CD4-positive, alpha-beta T cell treated with Interleukin-6 at 100 ng/mL for 8 hours (primary cell): ENCODE measurements at places on chromosomes 2 and 18.

GRCh38 chr2:126761981-126762878 is 106.3 kb downstream of the GYPC start:
- peak; percentile 61 for DNase-seq

DNA sequence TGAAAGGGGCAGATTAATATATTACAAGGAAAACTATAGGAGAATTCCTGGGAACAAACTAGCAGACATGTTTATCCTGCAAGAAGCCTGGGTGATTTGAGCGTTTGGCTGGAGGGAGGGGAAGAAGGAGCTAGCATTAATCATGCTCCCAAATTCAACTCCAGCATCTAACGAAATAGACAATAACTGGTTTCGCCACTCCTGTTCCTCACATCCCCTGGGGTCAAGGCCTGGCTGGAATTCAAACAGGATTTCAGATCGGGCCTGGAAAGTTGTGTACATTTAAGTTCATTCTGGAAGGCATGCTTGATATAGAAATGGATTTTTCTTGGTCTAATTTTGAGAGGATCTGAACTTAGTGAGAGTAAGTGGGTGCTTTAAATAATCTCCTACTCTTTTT is 126.1 kb upstream of the CTAGE1 start:
- no peak for DNase-seq

GRCh38 chr2:109699646-109700045 is 85.5 kb downstream of the SOWAHC start:
- DNase-seq, result no peak

DNA sequence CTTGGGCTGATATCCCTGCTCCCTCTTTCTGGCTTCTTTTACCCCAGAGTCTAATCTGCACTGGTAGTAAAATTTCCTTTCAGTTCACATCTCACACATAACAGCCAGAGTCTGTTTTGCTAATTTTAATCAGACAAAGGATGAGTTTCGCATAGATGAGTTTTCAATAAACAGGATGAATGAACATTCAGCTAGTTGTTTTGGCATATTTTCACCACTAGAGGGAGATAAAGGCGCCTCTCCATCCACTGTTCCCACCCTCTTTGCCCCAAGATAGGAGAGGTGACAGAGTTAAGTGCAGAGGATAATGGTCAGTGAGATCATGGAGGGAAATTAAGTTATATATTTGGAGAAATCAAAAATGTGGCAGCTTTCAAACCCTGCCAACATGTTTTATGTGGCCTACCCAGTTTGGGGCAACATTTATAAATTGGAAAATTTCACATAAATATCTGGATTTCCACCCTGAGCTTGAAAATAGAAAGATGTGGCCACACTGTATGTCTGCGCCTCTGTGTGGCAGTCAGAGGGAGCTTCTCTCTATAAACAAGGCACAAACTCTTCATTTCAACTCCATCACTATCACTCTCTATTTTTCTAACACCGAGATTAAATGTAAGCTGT is 48.5 kb upstream of the DTNA start:
- DNase-seq, result no peak

GRCh38 chr2:30336084-30336483 is 104.8 kb downstream of the LBH start:
- DNase-seq, result no peak

- DNase-seq, result no peak
These were observed 145.1 kb upstream of the ITGB6 start for GRCh38 chr2:160345071-160345764.

GRCh38 chr2:140770645-140771044 is 1360.2 kb downstream of the LRP1B start:
- no peak for DNase-seq

- peak; percentile 51 for DNase-seq
These were observed 40.7 kb upstream of the GALR1 start for GRCh38 chr18:77208964-77209363.

DNA sequence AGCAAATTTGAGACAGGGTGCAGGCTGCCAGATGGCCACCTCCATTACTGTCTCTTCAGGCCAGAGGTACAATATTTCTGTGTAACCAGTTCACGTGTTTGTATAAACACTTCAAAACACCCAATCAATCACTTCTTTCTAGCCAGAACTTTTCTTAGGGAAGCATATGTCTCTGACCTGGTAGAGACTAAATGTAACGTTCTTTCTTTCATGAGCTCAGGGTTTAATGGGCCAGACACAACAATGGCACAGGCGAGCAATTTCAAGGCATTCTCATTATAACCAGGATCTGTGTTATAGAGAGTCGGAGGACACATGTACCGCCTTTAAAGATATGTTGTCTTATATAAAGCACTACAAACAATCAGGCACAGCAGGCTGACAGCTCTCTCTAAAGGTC is 1846.4 kb upstream of the PIK3C3 start:
- DNase-seq, result no peak

- no peak for DNase-seq
These were observed 232.1 kb upstream of the TRIB2 start for GRCh38 chr2:12484536-12485115.

DNA sequence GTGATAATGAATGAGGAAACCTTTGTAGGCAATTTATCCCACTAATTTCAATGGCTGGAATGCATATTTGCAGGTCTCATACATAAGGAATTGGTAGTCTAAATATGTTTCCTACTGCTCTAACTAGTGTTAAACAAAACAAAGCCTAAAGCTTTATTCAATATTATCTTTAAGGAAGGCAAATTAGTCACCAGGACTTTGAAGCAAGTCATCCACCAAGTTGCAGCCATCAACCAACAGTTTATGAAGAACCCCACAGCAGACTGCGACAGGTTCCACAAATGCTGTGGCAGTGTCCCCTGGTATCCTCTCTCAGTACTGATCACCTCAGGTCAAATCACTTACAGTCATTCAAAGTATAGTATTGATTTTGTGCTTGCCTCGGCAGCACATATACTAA is 181.5 kb upstream of the ZFP36L2 start:
- no peak for DNase-seq

DNA sequence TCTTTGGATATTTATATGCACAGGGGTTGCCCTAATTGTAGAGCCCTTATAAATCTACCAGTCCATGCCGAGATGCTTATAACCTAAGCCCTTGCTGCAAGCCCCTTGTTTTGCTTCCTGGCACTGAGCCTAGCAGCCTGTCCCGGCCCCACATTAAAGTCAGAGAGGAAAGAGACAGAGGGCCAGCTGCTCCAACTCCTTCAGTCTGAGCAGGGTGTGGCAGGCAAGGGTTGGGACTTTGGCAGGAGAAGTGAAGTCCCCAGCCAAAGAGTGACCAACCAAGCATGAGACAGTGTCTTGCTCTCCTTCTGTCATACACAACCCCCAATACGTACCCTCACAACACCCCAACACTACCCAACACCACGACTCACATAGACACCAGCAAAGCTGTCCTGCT is 54.7 kb upstream of the FZD7 start:
- DNase-seq, result no peak

DNA sequence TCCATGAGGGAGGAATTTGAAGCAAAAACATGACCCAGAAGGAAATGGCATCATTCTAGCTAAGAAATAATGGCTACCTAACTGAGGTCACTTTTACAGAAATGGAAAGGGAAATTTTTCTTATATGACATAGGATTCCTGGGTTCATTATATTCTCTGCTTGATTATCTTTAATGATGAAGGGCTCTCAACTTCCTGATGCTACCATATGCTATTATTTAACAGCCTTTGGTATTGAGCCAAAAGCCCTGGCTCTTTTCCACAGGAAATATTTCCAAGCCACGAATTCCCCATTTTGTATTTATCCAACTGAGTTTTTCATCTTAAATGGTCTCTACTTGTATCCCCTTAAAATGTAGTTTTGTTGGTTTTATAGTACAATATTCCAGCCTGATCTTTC is 63.2 kb upstream of the NPAS2 start:
- DNase-seq, result no peak

DNA sequence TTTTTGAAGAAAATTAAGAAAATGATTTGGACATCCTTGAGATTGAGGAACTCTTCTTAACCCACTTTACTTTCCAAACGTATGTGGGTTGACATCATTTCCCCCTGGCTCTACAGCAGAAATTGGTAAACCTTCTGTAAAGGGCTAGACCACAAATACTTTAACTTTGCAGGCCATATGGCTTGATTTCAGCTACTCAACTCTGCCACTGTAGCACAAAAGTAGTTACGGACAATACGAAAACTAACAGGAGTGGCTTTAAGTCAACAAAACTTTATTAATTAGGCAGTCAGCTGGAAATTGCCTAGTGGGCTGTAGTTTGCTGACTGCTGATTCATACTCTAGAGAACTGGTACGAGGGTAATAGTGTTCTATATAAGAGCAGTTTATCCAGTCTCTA is 83.2 kb upstream of the DTNB start:
- DNase-seq, result no peak

- no peak for DNase-seq
These were observed 29.8 kb downstream of the PXDN start for GRCh38 chr2:1714291-1715064.

- DNase-seq, result no peak
These were observed 110.6 kb downstream of the MYCN start for GRCh38 chr2:16050908-16051489.

GRCh38 chr2:45652090-45653031 is 886 bp downstream of the PRKCE start:
- peak; percentile 13 for DNase-seq

- DNase-seq, result no peak
These were observed 150.2 kb upstream of the EPAS1 start for GRCh38 chr2:46146866-46147502.

- DNase-seq, result no peak
These were observed 17.9 kb upstream of the NEUROD1 start for GRCh38 chr2:181698223-181698622.

DNA sequence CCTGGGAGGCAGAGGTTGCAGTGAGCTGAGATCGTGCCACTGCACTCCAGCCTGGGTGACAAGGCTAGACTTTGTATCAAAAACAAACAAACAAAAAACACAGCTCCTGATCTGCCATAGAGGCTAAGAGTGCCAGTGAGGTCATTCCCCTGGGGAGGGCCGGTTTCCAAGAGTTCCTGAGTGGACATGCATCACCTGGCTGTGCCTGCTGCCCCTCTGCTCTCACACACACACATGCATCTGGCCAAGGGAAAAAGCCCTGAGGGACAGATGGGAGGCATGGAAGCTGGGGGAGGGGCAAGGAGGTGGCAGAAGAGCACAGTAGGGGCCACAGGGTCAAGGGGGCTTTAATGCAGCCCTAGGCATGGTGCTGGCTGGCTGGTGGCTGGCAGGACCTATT is 60.4 kb downstream of the ZBTB7C start:
- no peak for DNase-seq

DNA sequence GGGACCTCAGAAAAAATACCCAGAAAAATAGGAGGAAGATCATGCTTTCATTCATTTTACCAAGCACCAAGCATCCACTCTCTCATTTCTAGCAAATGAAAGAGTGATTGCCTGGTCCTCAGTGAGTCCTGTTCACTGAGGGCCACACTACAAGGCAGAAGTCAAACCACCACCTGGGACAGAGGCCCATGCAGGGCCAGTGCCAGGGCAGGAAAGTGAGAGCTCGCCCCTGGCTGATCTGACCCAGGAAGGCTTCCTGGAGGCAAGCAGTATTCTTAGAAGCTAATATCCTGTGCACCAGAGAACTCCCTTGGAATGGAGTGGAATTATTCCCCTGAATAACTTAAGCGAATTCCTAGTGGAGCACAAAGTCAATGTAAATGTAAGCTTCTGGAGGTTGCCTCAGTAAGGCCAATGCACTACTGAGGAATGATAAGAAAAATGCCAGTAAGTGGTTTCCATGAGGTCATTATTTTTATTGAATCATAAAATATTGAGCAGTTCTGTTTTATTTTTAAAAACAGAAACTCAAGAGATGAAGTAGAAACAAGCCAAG is 191.6 kb upstream of the ID2 start:
- DNase-seq, result no peak
